ENCODE measurements at places on chromosomes 2 and 18.

- DNase-seq, result no peak
Measured at GRCh38 chr2:31199206-31199605, 18.1 kb downstream of the CAPN14 start.

DNA sequence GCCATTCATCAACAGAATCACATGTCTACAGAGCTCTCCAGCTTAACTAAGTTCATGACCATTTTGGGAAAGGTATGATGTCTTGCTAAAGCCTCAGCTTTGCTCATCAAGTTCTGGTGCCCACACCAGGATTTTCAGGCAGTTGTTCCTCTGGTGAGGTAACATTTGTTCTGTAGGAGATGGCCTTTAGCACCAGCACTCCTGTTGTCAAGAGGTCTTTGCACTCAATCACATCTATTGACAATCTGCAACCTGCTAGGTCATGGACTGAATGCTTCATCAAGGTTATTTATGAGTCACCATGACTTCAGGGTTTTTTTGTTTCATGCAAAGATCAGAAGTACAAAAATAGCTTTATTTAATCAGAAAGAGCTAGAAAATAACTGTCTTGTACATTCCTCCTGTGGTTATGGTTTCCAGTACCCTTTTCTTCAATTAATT, 36.6 kb upstream of the VIT start:
- no peak for DNase-seq

DNA sequence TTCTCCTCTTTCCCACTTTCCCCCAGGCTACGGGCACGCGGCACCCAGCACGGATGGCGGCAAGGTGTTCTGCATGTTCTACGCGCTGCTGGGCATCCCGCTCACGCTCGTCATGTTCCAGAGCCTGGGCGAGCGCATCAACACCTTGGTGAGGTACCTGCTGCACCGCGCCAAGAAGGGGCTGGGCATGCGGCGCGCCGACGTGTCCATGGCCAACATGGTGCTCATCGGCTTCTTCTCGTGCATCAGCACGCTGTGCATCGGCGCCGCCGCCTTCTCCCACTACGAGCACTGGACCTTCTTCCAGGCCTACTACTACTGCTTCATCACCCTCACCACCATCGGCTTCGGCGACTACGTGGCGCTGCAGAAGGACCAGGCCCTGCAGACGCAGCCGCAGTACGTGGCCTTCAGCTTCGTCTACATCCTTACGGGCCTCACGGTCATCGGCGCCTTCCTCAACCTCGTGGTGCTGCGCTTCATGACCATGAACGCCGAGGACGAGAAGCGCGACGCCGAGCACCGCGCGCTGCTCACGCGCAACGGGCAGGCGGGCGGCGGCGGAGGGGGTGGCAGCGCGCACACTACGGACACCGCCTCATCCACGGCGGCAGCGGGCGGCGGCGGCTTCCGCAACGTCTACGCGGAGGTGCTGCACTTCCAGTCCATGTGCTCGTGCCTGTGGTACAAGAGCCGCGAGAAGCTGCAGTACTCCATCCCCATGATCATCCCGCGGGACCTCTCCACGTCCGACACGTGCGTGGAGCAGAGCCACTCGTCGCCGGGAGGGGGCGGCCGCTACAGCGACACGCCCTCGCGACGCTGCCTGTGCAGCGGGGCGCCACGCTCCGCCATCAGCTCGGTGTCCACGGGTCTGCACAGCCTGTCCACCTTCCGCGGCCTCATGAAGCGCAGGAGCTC, 35.4 kb downstream of the KCNK3 start:
- no peak for DNase-seq

DNA sequence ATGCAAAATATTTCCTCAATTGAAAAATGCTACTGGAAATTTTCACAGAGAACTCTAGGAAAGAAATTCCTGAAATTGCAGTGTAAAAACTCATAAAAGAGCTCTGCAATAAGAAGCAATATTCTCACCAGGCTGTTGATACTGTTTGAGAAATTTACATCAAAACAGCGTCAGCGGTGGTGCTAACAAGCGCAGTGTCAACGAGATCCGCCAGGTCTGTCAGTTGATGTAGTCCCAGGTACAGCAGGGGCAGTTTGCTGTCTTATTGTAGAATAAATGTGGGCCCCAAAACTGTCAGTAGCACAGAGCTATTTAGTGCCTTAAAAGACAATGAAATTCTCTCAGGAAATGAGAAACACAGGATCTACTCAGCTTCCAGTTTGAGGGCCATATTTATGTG, 611.2 kb downstream of the ARHGAP15 start:
- DNase-seq, result no peak

- DNase-seq, result no peak
Measured at GRCh38 chr2:120904830-120905234, 169.2 kb downstream of the GLI2 start.

GRCh38 chr2:174245065-174245464, 3.3 kb downstream of the OLA1 start:
- no peak for DNase-seq

DNA sequence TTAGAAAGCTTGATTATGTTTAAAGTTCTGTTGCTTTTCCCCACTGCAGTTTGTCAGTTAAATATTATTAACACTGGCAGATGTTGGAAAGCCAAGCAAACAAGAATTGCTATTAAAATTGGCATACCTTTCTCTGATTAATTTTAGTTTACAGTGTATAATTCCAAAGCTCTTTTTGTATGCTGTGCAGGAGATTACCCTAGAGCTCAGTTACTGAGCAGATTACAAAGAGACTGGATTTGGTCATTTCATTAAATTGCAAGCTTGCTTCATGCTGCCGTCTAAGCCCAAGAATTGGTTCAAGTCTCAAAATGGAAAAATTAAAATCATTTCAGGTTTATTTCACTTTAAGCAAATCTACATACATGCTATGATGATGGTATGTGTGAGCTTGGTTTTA, 2.3 kb downstream of the ASAP2 start:
- DNase-seq, result no peak

GRCh38 chr2:660586-661359, 16.4 kb downstream of the TMEM18 start:
- no peak for DNase-seq

DNA sequence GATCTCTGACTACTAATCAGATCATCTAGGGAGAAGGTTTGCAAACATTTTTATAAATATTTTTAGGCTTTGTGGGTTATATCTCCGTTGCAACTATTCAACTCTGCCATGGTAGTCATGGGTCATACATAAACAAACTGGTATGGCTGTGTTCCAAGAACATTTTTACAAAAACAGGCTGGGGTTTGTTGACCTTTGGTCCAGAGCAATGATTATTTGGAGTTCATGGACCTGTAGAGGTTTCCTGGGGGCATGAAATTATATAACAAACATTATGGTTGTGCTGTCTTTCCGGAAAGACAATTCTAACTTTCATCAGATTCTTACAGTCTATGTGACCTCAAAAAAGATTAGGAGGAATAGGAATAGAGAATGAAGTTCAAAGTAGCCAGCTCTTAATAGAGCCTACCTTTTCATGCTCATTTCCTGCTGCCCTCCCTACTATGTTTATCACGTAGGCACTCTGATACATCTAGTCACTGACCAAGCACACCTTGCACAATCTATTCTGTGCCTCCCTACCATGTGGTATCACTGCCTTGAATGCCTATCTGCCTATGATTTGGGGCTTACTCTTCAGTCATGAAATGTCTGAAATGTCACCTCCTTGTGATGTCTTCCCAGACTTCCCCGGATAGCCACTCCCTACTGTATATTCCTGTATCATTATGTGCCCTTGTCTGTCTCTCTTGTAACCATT, 102.4 kb upstream of the SCN1A start:
- no peak for DNase-seq

DNA sequence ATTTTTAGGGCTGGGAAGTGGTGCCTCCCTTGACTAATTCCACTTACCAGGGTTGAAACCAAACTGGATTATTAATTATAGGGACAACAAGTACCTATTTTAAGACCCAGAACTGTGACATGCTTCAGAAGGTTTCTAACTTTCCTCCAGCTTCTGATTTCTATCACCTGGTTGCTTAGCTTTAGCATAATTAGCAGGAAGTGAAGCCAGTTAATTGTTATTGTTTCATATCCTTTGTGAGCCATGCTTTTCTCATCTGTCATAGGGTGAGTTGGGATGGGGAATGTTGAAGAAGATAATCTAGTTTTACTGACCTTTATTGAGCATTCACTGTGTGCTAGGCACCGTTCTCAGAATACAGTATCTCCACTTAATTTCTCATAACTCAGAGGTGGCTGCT, 3.2 kb downstream of the YPEL5 start:
- DNase-seq, result no peak

- DNase-seq, result no peak
Measured at GRCh38 chr2:69499966-69500365, 62.7 kb upstream of the NFU1 start.

GRCh38 chr2:142241016-142241415, 110.2 kb upstream of the LRP1B start:
- no peak for DNase-seq

DNA sequence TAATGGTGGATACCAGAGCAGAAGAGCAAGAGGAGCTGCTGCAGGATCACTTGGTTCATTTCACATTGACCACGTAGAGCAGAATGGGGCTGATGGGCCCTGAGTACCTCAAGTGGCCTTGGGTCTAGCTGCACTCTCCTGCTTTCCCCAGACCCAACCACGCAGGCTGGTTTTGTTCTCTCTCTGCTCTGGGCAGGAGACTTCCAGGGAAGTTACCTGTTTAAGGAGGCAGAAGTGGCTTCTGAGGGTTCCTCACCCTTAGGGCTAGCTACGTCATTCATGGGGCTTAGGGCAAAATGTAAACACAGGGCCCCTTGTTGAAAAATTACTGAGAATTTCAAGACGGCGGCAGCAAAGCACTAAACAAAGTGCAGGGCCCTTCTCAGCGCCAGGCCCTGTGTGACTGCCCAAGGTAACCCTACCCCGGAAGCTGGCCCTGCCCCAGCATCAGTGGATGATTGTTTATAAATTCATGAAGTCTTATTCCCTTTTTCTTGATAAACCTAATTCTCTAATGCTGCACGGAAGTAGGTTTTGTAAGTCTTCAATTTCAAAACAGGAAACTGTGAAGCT, 75.9 kb downstream of the TMEM182 start:
- DNase-seq, result no peak

GRCh38 chr2:72004976-72005375, 142.7 kb downstream of the CYP26B1 start:
- no peak for DNase-seq

GRCh38 chr18:37464257-37464656, 101.3 kb downstream of the CELF4 start:
- no peak for DNase-seq

DNA sequence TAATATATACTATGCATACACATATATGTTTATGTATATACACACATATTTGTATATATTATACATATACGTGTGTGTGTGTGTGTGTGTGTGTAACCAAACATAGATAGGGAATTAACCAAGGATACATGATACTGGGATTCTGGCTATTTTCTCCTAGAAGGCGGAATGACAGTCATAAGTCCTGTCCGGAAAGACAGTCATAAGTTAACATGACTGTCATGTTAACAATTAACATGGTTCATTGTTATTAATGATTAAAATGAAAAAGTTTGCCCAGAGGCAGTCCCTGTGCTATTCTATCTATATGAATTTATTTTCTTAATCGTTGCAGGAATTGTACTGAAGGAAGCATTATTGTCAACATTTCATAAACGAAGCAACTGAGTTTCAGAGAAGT, 450.7 kb upstream of the NXPH2 start:
- no peak for DNase-seq

- DNase-seq, result peak; percentile 9
Measured at GRCh38 chr2:218991674-218992168, 1.5 kb downstream of the CRYBA2 start.

DNA sequence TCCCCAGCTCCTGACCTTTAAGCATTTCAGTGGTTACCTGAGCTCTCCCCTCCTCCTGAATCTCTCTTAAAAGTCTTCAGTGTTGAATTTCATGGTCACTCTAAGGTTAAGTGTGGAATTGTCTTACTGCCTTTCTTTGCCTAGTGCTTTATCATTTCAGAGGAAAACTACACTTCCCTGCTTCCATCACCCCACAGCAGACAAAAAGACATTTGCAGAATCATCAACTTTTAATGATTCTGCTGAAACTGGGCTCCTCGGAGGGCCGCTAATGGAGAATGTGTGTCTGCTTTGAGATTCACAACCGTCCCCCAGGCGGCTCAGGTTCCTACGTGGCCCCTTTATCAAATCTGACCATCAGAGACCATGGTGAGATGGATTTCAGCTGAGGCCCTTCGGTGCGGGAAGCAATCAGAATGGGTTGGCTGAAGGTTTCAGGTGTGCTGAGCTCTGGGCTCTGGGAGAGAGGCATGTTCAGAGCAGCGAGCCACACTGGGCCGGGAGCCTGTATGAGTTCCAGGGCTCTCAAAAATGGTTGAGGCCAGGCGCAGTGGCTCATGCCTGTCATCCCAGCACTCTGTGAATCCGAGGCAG, 41.9 kb upstream of the TBC1D8 start:
- DNase-seq, result no peak

DNA sequence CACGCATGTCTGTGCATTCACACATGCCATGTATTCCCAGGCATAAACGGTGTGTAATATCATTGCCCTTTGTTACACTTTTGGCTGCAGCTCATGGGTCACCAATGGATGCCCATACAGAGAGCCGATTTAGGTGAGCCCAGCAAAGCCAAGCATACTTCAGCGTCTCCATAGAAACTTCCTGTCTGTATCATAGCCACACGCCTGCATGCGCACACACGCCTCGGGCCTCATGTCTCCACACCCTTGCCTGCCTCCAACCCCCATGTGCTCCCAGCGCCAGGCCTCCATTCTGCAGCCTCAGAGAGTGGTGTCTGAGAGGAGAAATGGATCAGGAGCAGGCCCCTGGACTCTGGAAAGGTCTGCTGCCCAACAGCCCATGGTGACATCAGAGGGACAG, 33.5 kb upstream of the SELENOI start:
- no peak for DNase-seq

DNA sequence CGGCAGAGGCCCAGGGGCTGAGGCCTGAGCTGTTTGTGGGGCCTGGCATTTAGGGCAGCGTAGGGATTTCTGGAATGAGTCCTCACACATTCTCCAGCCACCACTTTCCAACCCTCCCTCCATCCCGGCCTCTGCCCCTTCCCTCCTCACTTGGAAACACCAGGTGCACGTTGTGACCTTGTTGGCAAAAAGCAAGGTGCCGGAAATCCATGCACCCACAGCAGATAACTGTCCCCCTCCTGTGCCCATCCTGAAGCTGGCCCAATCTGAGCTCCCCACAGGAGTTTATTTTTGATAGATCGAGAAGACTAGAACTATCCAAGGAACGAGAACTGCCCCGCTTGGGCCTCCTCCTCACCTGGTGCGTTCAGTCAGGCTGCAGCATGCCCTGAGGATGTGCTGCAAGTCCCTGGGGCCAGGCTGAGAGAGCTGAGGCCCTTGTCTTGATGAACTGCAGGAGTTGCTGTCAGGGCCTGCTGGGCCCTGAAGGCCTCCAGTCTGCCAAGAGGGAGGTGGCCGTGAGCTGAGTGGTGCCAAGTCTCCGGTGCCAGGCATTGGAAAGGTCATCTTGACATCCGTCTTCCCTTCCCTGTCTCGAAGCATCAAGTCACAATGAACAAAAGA, 55.8 kb downstream of the CTIF start:
- no peak for DNase-seq

GRCh38 chr2:144894612-144895599, 375.0 kb upstream of the ZEB2 start:
- DNase-seq, result no peak
